ENCODE measurements at places on chromosomes 7 and 10. TPM values are rescaled to one million over a fixed set of nuclear protein-coding genes. Genes with fewer than 3 reads are reported as not detected.

Gene BBIP1
- total RNA-seq: 31.1 TPM

Gene SPDYE6
- not detected for total RNA-seq

Gene SYT15
- total RNA-seq: 1.3 TPM

Gene MINDY4
- 1.2 TPM for total RNA-seq

Gene RPA3
- total RNA-seq: 93.0 TPM

Gene STAG3
- 23.7 TPM for total RNA-seq

Gene PNLIPRP3
- total RNA-seq: not detected

Gene TSPAN33
- 6.2 TPM for total RNA-seq

Gene XPNPEP1
- 98.9 TPM for total RNA-seq

- DNase-seq: no peak
- H3K27me3 ChIP-seq: no peaks in the 10 kb centered on the region
- no peaks in the 10 kb centered on the region for H3K36me3 ChIP-seq
Observed at GRCh38 chr7:91468256-91468655, 204.0 kb downstream of the FZD1 start.

DNA sequence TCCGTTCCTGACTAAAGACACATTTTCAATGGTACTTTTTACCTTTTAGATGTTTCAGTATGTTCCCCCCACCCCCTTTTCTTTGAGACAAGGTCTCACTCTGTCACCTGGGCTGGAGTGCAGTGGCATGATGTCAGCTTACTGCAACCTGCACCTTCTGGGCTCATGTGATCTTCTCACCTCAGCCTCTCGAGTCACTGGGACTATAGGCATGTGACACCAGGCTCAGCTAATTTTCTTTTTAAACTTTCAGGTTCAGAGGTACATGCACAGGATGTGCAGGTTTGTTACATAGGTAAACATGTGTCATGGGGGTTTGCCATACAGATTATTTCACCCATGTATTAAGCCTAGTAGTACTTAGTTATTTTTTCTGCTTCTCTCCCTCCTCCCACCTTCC is 99.3 kb upstream of the RPA3 start:
- no peaks in the 10 kb centered on the region for H3K27me3 ChIP-seq
- H3K4me1 ChIP-seq: peaks cover 24% of the 10 kb centered on the region
- H3K36me3 ChIP-seq: peaks cover 14% of the 10 kb centered on the region
- H3K27ac ChIP-seq: no peak overlapping the region

DNA sequence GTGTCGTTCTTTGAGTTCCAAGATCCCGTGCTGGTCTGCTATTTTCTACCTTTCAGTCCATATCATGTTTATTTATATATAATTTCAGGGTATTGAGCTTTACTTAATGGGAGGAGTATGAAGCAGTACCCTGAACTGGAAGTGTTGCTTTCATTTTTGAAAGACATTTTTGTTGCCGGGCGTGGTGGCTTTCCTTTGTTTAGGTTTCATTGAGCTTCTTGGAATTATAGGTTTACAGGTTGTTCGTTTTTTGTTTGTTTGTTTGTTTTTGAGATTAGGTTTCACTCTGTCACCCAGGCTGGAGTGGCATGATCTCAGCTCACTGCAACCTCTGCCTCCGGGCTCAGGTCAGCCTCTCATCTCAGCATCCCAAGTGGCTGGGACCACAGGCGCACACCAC is 7.4 kb downstream of the ZNF487 start:
- H3K27me3 ChIP-seq: no peaks in the 10 kb centered on the region
- H3K36me3 ChIP-seq: peaks cover 13% of the 10 kb centered on the region
- H3K4me1 ChIP-seq: peaks cover 10% of the 10 kb centered on the region
- peak overlapping the region; percentile 45 for H3K27ac ChIP-seq
- peak; percentile 79 for DNase-seq

DNA sequence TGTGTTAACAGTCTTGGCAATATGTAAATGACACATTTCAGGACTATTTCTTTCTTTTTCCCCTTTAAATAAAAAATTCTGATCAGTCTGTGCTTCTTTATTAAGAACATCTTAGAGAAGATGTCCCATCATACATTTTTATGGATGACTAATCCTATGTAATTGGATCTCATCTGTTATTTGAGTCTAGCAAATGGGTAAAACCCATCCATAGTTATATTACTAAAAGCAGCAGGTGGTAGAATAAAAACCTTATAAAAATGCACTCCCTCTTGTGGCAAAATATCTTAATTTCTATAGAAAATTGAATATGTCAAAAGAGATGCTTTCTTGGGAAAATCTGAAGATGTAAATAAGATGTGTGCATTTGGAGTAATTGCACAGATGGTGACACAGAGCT is 35.3 kb downstream of the TRRAP start:
- no peaks in the 10 kb centered on the region for H3K27me3 ChIP-seq
- H3K4me3 ChIP-seq: no peak overlapping the region
- H3K36me3 ChIP-seq: peaks cover 56% of the 10 kb centered on the region
- no peak for DNase-seq
- H3K4me1 ChIP-seq: no peaks in the 10 kb centered on the region

DNA sequence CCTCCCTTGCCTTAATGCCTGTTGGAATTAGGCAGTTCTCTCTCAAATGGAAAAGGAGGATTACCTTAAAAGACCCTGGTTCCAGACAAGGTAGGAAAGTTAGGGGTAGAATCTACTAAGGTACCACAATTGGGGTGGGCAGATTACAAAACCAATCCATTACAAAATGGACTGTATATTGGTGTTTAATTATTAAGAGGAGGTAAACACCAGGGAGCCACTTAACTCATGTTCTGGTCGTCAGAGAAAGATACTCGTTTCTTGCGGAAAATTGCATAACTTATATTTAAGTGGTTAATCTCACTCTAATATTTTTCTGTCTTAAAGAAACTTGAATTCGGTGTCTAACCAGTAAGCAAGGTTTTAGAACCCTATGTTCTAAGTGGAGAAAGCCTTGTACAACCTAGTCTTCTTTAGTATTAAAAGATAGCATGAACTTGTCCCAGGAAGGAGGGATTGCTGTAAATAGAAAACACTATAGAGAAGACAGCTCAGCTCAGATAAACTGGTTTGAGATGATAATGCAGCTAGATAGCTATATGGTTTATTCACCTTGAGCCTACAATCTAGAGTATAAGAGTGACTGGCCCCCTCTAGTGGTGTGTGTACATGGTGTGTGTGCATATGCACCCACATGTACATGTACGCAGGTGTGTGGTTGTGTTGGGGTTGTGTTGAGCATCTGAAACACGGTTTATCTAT is 58.0 kb upstream of the STRIP2 start:
- DNase-seq: peak; percentile 87
- peak overlapping the region; percentile 25 for H3K27ac ChIP-seq
- no peaks in the 10 kb centered on the region for H3K27me3 ChIP-seq
- peaks cover 30% of the 10 kb centered on the region for H3K4me1 ChIP-seq

- no peaks in the 10 kb centered on the region for H3K27me3 ChIP-seq
- no peak overlapping the region for H3K27ac ChIP-seq
- no peak overlapping the region for H3K4me3 ChIP-seq
- no peaks in the 10 kb centered on the region for H3K4me1 ChIP-seq
- DNase-seq: no peak
- no peaks in the 10 kb centered on the region for H3K36me3 ChIP-seq
Observed at GRCh38 chr7:41481353-41481752, 221.5 kb downstream of the INHBA start.

DNA sequence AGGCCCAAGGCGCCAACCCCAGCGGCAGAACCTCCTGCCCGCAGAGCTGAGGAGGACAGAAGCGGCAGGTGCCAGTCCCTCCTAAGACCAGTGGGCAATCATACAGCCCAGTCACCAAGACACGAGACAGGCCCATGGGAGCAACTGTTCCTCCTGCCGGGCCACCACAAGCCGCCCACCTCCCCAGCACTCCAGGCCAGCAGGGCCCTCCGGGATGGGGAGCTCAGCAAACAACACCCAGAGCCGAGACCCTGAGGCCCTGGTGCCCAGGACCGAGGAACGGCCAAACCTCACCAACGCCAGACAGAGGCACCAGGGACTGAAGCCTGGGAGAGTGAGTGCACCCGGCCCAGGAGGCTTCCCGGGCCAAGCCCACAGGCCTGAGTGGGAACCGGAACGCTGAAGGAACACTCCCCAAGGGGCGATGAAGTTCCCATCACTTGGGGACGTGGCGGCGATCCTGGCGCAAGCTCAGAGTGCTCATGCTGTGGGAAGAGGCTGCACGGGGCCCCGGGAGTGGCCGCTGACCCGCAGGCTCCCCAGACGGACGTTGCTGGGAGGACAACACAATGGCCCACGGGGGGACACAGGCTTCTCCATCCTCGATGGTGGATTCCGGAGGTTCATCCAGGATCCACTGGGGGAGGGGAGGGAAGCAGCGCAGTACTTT is 35.1 kb downstream of the GPER1 start:
- H3K36me3 ChIP-seq: no peaks in the 10 kb centered on the region
- H3K27me3 ChIP-seq: no peaks in the 10 kb centered on the region
- no peak overlapping the region for H3K27ac ChIP-seq
- peaks cover 8% of the 10 kb centered on the region for H3K4me1 ChIP-seq
- no peak for DNase-seq

GRCh38 chr10:127411062-127411461 is 138.0 kb upstream of the NPS start:
- no peaks in the 10 kb centered on the region for H3K4me1 ChIP-seq
- no peak overlapping the region for H3K27ac ChIP-seq
- H3K4me3 ChIP-seq: no peak overlapping the region
- no peaks in the 10 kb centered on the region for H3K27me3 ChIP-seq
- no peaks in the 10 kb centered on the region for H3K36me3 ChIP-seq
- no peak for DNase-seq

DNA sequence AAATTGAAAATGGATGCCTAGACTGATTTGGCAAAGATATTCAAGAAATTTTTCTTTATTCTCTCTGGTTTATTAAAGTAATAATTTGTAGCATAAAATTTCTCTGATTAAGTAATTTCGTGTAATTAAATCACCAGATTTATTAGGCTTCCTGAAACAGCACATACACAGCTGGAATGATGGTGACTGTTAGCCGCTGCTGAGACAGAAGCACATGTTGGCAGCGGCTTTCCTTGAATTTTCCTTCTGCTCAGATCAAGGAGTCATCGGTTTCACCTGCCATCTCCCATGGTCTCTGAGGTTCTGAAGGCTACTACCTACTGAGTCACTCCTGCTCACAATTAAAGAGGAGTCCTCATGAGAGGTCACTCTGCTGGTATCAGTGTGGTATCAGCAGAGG is 101.5 kb downstream of the GFRA1 start:
- H3K4me3 ChIP-seq: no peak overlapping the region
- no peaks in the 10 kb centered on the region for H3K36me3 ChIP-seq
- H3K27me3 ChIP-seq: no peaks in the 10 kb centered on the region
- no peak for DNase-seq

DNA sequence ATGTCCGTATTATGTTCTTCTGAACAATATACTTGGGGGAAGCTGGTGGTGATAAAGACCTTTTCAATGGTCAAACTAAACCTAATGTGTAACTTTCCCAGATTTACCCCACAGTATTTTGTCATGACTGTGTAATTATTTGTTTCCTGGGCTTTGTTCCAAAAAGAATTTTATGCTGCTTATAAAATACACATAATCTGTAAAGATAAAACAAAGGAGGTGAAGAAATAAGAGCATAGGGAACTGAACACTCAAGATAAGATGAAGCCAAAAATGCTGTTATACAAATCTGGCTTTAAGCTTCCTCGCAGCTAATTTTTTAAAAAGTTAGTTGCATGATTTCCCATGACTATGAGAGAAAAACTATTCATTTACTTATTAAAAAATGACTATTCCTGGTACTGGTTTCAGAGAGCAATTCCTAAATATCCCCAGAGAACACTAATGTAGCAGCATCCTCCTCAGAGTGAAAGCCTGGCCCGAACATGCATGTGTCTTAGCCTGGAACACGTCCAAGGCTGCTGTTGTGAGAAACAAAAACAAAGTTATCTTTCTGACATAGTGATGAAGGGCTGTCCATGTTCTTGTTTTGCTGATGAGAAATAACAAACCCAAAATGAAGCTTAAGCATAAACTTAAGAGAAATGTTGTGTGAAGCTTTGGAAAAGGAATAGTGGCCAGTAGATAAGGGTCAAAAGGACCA is 33.9 kb downstream of the MALSU1 start:
- no peaks in the 10 kb centered on the region for H3K4me1 ChIP-seq
- peaks cover 13% of the 10 kb centered on the region for H3K27me3 ChIP-seq
- no peak overlapping the region for H3K4me3 ChIP-seq

DNA sequence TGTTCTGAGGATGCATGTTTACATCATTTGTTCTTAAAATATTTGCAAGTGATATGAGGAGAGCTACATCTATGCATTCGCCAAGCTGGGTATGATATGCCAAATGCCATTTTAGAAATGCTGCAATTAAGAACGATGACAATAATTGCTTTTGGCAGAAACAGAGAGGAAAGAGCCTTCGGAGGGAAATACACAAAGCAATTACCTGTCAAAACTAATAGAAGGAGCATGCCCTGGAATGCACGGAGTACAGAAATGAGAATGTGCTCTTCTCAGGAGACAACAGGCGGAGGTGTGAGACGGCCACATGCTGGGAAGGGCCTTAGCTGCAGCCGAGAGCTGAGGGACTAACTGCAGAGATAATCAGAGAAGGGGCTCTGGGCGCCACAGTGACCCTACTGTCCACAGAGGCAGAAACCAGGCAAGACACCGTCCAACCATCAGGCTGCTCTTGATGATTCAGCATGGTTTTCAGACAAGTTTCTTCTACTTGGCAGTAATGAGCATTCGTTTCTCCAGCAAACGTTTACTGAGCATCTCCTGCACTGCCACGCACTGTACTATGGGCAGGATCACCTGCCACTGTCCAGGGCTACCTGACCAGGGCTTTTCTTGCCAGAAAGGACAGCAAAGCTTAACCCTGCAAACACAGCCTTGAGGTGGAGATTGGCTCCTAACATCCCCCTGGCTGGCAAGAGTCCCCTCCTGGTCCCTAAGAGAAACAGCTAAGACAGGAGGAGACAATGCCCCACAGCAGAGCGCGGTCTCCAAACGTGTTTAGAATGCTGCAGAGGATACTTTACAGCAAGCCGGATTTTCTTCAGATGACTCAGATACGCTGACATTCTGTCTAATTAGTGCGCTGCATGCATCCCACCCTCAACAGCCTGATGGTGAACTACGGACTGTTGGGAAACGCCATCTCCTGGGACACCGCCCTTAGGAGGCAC is 18.1 kb downstream of the VIPR2 start:
- DNase-seq: no peak
- peaks cover 9% of the 10 kb centered on the region for H3K27me3 ChIP-seq
- no peaks in the 10 kb centered on the region for H3K36me3 ChIP-seq

GRCh38 chr10:110893559-110894179 is 21.9 kb downstream of the PDCD4 start:
- H3K27ac ChIP-seq: no peak overlapping the region
- peaks cover 47% of the 10 kb centered on the region for H3K36me3 ChIP-seq
- H3K4me3 ChIP-seq: no peak overlapping the region

- no peak overlapping the region for H3K27ac ChIP-seq
- no peaks in the 10 kb centered on the region for H3K27me3 ChIP-seq
- no peaks in the 10 kb centered on the region for H3K36me3 ChIP-seq
- H3K4me3 ChIP-seq: no peak overlapping the region
Observed at GRCh38 chr10:129646973-129647372, 179.9 kb downstream of the MGMT start.

- peaks cover 2% of the 10 kb centered on the region for H3K36me3 ChIP-seq
- H3K4me1 ChIP-seq: peaks cover 2% of the 10 kb centered on the region
- DNase-seq: no peak
Observed at GRCh38 chr7:1243964-1244416, 11.3 kb downstream of the UNCX start.

- no peak overlapping the region for H3K4me3 ChIP-seq
- H3K27ac ChIP-seq: peak overlapping the region; percentile 2
- DNase-seq: no peak
- H3K36me3 ChIP-seq: no peaks in the 10 kb centered on the region
- H3K4me1 ChIP-seq: peaks cover 47% of the 10 kb centered on the region
Observed at GRCh38 chr10:62619413-62619738, 185.1 kb upstream of the ADO start.

GRCh38 chr7:117347480-117347879 is 24.6 kb upstream of the WNT2 start:
- DNase-seq: no peak
- no peaks in the 10 kb centered on the region for H3K27me3 ChIP-seq
- H3K4me1 ChIP-seq: no peaks in the 10 kb centered on the region
- H3K36me3 ChIP-seq: no peaks in the 10 kb centered on the region
- H3K27ac ChIP-seq: no peak overlapping the region
- no peak overlapping the region for H3K4me3 ChIP-seq

Measured in activated CD4-positive, alpha-beta T cell treated with anti-CD3 and anti-CD28 coated beads, Interleukin-2, amount 10 ng/mL, durations not matched to agents 24 days and 14 days (primary cell).